ENCODE measurements at places on chromosomes 2 and 18.
A peak's percentile ranks its signal among the peaks of the same experiment; 100 is the strongest.

- no peak for DNase-seq
Measured at GRCh38 chr2:206352571-206352970, 78.1 kb downstream of the ZDBF2 start.

GRCh38 chr2:239685965-239686364 is 285.1 kb upstream of the HDAC4 start:
- no peak for DNase-seq

DNA sequence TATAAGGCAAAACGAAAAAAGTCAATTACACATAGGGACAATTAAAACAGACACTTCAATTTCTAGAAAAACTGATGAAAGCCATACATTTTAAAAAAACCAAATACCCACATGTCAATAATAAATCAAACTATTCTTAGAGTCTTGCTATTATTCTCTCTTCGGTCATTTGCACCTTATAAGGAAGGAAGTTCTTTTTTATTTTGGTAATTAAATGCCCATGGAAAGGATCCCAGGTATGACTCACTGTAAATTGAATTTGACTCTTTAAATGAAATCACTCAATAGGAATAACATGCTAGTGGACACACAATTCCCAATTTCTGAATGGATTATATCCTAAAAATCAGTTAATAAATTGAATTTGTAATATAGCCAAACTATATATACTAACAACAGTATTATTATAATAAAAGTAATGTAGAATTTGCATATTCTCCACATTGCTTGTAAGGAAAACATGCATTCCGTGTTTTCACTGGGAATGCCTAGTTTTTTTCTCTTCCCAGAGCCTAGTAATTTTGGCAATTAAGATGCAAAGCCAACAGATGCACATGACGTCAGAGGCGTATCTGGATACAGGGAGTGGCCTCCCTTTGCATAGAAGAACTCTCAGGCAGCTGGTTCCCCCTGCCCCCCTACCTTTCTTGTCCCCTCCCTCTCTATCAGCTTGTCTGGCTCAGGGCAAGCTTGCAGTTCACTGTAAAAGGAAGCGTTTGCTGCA is 153.5 kb upstream of the PGAP1 start:
- no peak for DNase-seq

DNA sequence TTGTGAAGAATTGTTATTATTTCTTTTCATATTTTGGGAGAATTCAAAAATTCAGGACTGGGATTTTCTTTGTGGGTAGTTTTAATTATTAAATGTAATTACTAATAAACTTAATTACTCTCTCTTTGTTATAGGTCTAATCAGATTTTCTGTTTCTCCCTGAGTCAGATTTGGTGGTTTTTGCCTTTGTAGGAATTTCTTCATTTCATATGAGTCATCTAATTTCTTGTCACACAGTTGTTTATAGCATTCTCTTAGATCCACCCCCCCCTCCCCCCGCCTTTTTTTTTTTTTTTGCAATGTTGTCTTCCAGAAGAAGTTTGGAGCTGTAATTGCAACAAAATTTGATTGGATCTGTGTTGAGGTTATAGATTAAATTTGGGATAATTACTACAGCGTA is 26.0 kb upstream of the GALR1 start:
- DNase-seq: no peak

DNA sequence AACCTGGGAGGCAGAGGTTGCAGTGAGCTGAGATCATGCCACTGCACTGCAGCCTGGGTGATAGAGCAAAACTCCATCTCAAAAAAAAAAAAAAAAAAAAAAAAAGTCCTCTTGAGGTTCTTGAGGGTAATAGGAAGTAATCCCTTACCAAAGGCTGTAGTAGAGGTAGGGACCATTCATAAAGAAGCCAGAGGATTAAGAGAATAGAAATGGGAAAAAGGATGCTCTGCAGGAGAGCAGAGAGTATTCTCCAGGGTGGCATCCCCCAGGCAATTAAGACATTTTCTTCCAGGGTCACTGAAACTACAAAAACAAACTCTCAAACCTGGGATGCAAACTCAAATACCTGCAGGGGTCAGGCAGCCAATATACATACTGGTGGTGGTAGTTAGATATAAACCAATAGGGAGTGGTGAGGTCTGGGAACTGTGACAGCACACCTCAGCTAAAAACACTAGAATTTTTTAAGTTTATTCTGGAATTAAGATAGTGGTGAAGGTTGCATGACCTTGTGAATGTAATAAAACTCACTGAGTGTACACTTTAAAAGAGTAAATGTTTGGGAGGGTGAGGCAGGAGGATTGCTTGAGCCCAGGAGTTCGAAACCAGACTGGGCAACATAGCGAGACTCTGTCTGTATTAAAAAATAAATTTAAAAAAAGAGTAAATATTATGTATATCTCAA is 24.7 kb downstream of the RAPH1 start:
- no peak for DNase-seq

- peak; percentile 97 for DNase-seq
Measured at GRCh38 chr18:11947214-11948191, 33.8 kb upstream of the IMPA2 start.

DNA sequence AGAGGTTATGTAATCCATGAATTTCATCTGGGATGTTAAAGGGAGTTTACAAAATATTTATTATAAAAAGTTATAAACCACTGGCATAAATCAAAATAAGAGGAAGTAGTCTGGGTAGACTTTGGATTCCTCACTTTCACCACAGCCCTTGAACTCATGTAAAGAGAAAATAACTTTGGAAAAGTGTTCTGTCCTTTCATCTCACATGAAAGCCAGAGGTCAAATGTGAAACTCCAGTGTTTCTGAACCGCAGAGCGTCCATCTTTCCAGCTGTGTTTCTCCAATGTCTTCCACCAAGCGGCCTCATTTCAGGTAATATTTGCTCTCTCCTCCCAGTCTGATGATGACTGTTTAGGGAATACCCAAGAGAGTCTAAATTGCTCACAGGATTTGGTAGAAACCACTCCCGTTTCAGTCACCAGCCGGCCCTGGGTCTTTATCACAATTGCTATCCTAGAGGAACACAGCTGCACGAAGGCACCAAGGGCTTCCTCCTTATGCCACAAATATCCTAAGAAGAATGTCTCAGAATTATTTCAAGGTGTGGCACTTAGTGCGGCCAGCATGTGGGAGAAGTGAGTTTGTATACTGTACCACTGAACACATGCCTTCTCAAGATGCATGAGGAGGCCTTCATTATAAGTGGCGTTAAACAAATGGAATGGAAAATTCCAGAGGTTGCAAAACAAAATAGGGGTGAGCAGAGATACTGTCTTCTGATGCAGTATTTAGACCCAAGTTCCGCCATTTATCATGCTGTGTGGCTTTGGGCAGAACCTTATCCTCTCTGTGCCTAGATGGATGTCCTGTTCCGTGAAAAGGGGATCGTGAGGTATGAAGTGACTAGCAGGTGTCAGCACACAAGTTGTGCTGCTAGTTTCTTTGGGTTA is 63.8 kb downstream of the ACTR2 start:
- peak; percentile 79 for DNase-seq

GRCh38 chr18:25326361-25326952 is 25.5 kb downstream of the ZNF521 start:
- no peak for DNase-seq

- no peak for DNase-seq
Measured at GRCh38 chr2:989781-990467, 39.3 kb downstream of the SNTG2 start.

DNA sequence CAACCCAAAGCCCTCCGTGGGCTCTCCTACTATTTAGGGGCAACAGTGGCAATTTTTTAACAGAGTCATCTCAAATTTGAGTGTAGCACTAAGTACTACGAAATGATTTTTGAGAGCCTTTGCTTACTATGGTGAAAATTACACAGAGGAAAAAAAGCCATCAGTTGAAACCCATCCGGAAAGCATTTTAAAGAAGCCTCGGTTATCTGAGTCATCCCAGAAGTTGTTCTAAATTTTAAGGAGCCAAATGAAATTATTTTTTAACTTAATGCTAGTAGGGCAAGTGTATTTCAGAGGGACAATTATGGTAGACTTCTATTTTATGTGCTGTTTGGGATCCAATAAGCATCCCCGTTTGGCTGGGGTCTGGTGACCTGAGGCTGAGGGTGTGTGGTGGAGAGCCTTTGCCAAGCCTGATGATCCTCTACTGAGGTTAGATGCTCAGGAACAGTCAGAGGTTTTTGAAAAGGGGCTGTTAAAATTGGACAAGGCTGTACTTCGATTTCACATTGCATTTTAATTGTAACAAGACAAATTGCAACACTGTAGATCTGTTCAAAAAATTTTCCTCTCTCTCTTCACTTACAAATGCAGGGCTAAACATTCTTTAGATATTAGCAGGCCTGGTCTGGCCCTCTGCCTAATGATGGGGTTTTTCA is 47.0 kb downstream of the RAPGEF4 start:
- no peak for DNase-seq
